ENCODE measurements at places on chromosomes 2 and 18.

- no peak for DNase-seq
Measured at GRCh38 chr2:106284255-106284654, 90.2 kb upstream of the UXS1 start.

- peak; percentile 18 for DNase-seq
Measured at GRCh38 chr2:120508567-120509041, 162.7 kb downstream of the INHBB start.

DNA sequence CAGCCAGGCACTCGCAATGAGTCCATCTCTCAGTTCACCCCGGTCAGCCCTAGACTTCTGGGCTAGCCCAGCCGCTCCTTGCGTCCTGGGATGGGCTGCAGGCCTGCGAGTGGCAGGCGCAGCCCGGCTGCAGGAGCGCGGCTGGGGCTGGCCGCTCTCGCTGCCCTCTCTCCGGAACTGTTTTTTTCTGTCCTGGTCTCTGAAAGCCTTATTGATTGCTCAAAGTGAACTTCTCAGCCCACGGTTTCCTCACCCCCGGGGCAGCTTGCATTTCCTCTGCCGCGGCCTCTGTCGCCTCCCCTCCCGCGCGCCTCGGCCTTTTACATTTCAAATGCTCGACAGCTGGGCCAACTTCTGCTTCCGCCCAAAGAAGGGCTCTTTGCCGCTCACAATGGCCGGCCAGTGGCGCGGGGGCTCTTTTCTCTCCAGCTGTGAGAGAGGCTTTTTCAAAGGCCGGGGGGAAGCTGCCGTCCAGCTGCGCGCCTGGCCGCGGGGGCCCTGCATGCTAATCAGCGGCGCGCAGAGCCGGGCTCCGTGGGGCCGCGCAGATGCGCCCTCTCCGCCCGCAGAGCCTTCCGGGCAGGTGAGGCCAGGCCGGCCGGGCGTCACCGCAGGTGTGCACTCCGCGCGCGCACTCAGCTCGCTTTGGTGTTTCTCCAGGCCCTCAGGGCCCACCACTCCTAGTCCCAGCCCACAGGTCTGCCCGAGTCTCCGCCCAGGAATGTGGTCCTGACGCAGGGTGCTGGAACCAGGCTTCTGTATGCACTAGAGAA, 513.8 kb downstream of the RNF144A start:
- peak; percentile 5 for DNase-seq

- DNase-seq, result no peak
Measured at GRCh38 chr2:237598468-237599208, 8.1 kb upstream of the RAB17 start.

DNA sequence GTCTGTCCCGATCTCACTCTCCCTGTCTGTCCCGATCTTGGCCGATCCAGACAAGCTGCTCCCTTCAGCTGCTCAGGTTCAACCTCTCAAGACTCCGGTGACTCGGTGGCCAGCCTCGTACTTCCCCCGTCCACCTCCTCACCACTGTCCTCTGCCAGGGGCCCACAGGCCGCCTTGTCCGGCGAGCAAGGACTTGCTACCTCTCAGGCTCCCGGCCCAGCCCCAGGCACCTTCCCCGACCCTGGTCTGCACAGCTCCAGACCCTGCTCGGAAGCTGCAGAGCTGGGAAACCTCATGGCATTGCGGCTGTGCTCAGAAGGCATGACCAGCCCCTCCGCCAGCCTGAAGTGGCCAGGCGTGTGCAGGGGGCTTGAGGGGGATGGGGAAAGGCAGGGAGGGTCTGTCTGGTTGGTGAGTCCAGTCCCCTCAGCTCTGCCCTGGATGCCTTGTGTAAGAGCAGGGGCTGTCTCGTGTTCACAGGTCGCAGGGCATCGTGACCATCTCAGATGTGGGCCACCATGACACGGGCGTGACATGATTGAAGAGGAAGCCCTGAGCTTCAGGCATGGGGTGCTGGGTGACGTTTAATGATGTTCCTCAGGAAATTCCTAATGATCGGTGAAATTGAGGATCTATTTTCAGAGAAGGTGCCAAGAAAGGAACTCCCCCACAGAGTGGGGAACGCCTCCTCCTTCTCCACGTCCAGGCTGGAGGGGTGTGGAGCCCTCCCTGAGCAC, 121.2 kb upstream of the CTDP1 start:
- no peak for DNase-seq

GRCh38 chr2:239589833-239590232, 189.0 kb upstream of the HDAC4 start:
- DNase-seq, result no peak

DNA sequence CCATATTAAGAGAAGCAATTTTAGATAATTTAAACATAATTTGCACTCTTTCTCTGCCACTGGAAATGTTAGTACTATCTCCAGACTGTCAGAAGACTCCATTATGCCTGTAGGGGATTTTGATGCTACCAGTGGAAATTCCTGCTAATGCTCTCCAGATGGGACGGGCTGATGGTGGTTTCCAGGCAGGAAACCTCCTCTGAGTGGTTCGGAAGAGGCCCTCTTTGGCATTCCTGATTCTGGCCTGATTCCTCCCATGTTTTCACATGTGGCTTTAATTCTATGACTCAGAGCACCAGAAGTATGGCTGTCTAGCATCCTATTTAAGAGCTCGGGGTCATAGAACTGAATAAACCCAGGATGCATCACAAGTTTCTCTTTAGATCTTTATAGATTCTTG, 70.9 kb upstream of the ST6GAL2 start:
- no peak for DNase-seq

Measured in renal cortical epithelial cell (primary cell).